ENCODE measurements at places on chromosomes 16 and 17. TPM values are rescaled to one million over a fixed set of nuclear protein-coding genes. Genes with fewer than 3 reads are reported as not detected.

- DNase-seq, result no peak
These were observed 4.0 kb upstream of the GGNBP2 start for GRCh38 chr17:36540696-36541095.

- DNase-seq, result no peak
These were observed 120.9 kb upstream of the CDC42EP4 start for GRCh38 chr17:73432624-73433190.

GRCh38 chr16:4696172-4696904 is 3.0 kb downstream of the NUDT16L1 start:
- no peak for DNase-seq

DNA sequence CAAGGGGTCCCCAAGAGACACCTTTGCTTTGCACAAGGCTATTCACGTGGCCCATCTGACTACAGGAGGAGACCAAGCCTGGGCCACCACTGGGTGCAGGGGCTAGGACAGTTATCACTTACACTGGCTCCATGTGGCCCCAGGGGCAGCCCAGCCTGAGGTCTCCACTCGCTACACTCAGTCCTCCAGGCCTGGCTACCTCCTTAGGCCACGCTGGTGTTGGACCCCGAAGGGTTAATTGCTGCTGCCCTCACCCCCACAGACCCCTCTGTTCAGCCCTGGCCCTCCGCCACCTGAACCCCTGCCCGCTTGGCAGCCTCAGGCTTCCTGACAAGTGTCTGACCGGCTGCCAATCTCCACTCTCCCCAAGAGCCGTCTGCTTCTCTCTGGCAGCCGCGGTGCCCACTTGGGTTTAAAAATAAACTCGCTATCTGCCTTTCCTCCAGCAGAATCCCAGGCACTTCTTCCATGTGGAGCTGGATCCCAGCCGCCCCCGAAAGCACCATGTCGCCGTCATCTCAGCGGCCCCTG is 27.8 kb downstream of the ADAM11 start:
- no peak for DNase-seq

- no peak for DNase-seq
These were observed 56.9 kb upstream of the LHX1 start for GRCh38 chr17:36880268-36880905.

DNA sequence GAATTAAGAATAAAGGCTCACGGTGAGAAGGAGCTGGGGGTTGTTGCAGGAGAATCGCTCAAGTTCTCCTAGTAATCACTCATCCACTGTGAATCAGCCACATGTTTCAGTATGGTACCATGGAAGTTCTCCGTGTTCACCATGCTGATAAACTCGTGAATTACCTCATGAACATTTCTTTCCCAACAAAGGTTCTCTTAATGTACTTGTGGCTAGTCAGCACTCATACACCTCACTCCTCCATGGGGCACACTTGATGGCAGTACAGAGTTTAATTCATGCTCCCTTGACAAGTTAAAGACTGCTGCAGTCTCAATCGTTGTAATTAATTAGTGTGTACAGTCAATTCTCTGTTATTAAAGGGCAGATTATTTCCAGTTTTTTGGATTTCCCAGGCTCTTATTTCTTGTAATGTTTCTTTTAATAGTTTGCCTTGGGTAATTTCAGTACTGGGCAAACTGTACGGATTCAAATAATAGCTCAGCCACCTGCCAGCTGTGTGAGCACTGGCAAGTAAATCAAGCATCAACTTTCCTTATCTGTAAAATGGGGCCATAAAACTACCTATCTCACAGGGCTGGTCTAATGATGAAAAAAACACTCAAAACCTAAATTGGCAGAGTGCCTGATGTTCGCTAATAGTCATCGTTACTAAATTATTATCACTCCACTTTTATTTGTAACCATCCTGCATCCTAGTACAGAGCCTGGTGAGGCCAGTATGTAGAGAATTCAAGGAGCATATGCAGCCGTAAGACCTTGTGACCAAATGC is 6.1 kb downstream of the GOT2 start:
- DNase-seq, result no peak

- no peak for DNase-seq
These were observed 20.2 kb upstream of the OR3A1 start for GRCh38 chr17:3318336-3318735.

GRCh38 chr17:73364155-73364522 is 52.3 kb upstream of the CDC42EP4 start:
- no peak for DNase-seq

DNA sequence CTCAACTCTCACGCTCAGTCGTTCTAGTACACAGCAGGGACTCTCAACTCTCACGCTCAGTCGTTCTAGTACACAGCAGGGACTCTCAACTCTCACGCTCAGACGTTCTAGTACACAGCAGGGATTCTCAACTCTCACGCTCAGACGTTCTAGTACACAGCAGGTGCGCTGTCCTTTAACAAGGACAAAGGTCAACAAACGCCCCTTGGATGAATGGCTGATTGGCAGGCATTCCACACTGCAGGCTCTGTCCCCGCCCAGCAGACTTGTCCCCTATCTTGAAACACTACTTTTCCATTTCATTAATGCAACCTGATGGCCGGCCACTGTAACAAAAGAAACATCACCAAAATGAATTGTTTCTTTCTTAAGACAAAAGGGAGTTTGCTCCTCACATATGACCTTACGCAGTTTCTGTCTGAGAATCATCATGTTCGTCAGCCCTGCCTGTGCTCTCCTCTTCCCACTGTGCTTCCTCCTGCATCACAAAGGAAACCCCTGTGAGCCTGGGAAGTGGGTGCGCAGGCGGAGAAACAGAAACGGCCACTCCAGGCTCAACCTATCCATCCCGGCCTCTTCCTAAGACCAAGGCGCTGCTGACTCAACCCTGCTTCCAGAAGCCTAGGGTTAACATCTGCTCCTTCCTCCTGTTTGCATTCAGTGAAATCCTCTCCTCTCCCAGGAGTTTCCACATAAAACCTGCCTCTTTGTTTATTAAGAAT is 59.8 kb downstream of the ANKRD11 start:
- DNase-seq, result no peak

DNA sequence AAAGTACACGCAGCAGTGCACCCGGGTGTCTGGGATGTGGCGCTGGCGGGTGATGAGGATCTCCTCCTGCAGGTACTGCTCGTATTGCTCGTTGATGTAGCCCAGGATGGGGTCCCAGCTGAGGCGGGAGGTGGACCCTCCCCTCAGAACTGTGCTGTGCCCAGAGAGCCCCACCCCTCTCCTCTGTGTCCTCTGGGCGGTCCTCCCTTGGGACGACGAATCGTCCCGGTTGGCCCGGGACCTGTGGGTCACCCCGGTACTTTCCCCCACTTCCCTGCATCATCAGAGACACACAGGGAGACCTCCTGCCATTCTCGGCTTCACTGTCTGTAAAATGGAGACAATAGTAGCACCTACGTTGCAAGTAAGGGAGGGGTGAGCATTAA is 4.2 kb downstream of the SEPTIN12 start:
- DNase-seq, result no peak

Gene MC1R
- 5.8 TPM for total RNA-seq

Gene KCNJ2
- total RNA-seq, result not detected

Gene KRT36
- not detected for total RNA-seq

Gene RECQL5
- total RNA-seq, result 49.8 TPM

Gene TMEM235
- total RNA-seq, result not detected

Measured in activated naive CD8-positive, alpha-beta T cell treated with anti-CD3 and anti-CD28 coated beads, Interleukin-2, amount 10 ng/mL, durations not matched to agents 7 days and 5 days (primary cell).